ENCODE measurements at places on chromosomes 3 and 15.

DNA sequence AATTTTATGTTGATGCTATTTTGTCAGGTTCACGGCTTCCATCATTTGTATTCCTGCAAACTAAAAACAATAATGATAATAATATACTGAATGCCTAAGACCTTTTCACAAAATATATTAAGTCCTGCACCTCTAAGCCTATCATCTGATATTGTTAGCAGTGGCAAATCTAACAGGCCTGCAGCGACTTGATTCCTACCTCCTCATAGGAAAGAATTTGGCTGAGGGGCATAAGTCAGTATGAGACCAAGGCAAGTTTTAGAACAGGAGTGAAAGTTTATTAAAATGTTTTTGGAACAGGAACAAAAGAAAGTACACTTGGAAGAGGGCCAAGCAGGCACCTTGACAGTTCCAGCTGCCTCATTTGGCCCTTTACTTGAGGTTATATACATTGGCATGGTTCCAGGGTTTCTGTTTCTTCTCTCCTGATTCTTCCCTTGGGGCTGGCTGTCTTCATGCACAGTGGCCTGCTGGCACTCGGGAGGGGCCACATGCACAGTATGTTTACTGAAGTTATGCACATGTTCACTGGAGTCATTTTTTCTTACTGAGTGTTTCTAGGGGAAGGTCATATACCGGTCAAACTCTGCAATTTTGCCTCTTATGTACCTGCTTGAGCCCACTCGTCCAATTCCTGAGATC, 418.1 kb downstream of the EPHA6 start:
- DNase-seq: no peak

DNA sequence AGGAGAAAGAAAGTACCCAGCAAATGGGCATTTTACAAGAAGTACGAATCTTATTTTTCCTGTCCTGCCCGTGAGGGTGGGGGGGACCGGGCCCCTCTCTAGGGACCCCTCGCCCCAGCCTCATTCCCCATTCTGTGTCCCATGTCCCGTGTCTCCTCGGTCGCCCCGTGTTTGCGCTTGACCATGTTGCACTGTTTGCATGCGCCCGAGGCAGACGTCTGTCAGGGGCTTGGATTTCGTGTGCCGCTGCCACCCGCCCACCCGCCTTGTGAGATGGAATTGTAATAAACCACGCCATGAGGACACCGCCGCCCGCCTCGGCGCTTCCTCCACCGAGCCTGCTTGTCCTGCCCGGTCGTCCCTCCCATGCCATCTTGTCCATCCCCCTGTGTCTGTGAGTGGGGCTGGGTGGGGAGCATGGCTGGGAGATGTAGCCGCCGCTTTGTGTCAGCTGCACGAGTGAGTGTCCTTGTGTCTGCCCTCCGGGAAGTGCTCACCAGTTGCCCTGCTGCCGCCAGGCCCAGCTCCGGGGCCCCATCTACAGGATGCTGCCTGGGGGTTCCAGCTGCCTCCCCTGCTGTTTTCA, 9.7 kb upstream of the LMAN1L start:
- DNase-seq: no peak

- no peak for DNase-seq
These were observed 513.2 kb downstream of the MECOM start for GRCh38 chr3:169150343-169150742.

DNA sequence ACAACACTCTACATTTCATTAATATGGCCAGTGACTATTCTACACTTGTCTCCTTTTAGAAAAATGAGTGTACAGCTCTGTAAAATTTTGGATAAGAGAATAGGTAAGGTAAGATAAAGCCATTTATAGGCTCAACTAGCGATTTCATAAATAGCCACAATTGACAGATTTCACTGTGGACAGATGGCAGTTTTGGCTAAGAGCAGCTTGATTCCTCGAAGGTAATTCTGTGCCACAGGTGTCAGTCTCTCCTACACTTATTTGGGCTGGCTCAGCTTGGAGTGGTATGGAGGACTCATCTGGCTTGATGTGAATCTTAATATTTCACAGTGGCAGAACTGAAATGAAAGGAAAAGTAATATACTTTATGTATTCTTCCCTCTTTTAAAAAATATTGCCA, 536.7 kb upstream of the TBL1XR1 start:
- no peak for DNase-seq

- no peak for DNase-seq
These were observed 328.3 kb downstream of the OXSM start for GRCh38 chr3:26118165-26118564.

- DNase-seq: peak; percentile 83
These were observed 21.3 kb downstream of the KIF9 start for GRCh38 chr3:47261301-47261700.

- peak; percentile 72 for DNase-seq
These were observed 218.2 kb upstream of the TPM1 start for GRCh38 chr15:62824111-62825015.

- no peak for DNase-seq
These were observed 152.2 kb upstream of the MEIS2 start for GRCh38 chr15:37252530-37252929.

- no peak for DNase-seq
These were observed 35.4 kb downstream of the SMAD6 start for GRCh38 chr15:66737243-66738010.

- no peak for DNase-seq
These were observed 241.3 kb downstream of the NEK10 start for GRCh38 chr3:27127879-27128278.

GRCh38 chr15:41891946-41892345, 1.9 kb downstream of the SPTBN5 start:
- DNase-seq: no peak

GRCh38 chr3:10428406-10429091, 76.8 kb downstream of the ATP2B2 start:
- no peak for DNase-seq

DNA sequence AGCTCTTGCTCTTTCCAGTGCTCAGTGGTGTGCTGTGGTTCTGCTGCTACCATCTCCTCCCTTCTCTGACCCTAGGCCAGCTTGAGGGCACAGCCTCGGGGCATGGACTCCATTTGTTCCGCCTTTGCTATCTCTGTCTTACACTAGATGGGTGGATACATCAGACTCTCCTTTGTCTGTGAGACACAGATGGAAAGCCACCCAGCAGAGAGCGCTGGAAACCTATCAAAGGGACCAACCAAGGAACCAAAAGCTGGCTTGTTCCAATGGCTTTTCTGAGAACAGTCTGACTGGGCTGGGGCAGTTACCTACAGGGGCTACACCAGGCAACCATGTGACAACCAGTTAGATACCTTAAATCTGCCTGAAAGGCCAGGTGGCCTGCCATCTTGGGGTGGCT, 63.8 kb downstream of the NPTN start:
- no peak for DNase-seq

GRCh38 chr3:122893754-122894668, 99.1 kb downstream of the SLC49A4 start:
- peak; percentile 56 for DNase-seq

- DNase-seq: no peak
These were observed 6.7 kb downstream of the IDH2 start for GRCh38 chr15:90095521-90095959.

DNA sequence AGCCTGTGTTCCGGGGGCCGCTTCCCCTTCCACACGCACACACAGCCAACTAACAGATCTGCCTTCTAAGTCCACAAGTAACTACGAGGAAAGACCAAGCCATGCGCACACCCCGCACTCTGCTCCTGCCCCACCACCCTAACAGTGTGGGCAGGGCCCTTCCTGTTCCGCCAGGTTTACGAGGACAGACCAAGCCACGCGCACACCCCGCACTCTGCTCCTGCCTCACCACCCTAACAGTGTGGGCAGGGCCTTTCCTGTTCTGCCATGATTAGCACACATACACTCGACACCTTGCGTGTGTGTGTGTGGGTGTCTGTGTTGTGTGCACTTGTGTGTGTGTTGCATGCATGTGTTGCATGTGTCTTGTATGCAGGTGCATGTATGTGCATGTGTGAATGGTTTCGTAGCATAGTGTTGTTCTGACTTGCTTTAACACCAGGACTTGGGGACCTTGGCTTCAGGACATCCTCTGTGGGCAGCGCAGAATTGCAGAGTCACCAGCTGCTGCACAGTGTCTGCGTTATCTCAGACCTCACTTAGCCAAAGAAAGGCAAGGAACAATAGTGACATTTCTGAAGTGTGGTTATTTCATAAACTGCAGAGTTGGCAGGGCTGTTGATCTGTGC, 114.4 kb downstream of the CHSY1 start:
- DNase-seq: no peak

DNA sequence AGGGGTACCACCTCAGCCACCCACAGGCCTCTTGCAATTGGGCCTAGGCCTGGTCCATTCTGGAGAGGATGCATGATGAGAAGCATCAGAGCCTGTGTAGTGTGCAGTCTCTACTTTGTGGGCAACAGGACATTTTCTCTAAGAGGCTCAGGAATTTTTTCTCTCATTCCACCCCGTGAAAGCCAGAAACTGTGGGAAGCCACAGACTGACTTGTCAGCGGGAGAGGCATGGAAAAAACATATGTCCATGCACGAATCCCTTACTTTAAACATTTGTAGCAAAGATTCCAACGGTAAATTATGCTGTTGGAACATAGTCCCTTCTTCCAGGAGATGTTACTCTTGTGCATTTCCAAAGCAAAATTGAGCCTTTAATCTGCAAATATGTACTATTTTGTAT, 196.5 kb downstream of the KLHL25 start:
- no peak for DNase-seq

DNA sequence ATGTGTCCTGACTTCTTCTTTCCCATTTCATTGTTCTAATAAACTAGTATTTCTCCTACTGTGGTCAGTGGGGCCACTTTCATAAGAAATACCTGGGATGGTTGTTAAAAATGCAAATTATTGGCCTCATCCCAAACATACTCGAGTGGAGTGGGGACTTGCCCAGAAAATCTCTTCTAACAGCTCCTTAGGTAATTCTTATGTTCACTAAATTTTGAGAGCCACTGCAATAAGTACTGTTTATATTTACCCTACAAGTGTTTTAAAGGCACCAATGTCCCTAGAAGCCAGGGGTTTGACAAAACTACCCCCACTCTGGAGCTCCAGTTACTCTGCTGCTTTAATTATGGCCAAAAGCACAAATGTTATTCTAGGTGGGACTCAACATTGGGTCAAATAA, 70.0 kb upstream of the ACP3 start:
- no peak for DNase-seq

- peak; percentile 60 for DNase-seq
These were observed 4.7 kb upstream of the DCBLD2 start for GRCh38 chr3:98906230-98906629.

Measured in AG20443 (cell line).